Right cardiac atrium (tissue), 5 donors: ENCODE measurements at places on chromosomes 7 and 10. TPM values are rescaled to one million over a fixed set of nuclear protein-coding genes. Genes with fewer than 3 reads are reported as not detected.

Gene LIPM
- total RNA-seq = not detected

- no peak for DNase-seq
These were observed 88.3 kb downstream of the NKX6-2 start for GRCh38 chr10:132697578-132698200.

Gene PON2
- 59.9 TPM for total RNA-seq

Gene TMUB1
- total RNA-seq = 28.5 TPM

- peak; percentile 78 for DNase-seq
These were observed 9.2 kb downstream of the ITPRIP start for GRCh38 chr10:104328896-104329710.

Gene VPS37D
- 2.1 TPM for total RNA-seq

DNA sequence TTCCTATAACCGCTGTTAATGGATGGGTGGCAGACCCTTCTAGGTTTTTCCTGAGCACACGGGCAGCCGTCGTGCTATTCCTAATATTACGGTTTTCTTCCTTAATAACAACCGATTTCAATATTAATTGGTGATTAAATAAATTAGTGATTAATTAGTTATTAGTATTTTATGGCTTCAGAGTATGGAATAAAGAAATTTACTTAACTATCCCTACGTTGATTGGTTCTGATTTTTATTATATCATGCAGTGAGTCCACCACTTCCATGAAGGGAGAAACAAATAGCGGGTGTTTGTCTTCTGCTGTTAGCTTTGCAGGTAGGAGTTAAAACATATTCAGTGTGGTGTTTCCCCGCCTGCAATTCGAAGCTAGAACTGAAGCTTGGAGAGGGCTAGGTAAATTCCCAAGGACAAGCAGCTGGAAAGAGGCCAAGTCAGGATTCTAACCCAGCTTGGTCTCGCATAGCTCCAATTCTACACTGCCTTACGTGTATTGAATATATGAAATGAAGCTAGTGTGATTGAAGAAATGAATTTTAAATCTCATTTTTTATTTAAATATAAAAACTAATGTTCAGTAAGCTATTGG lies 928 bp upstream of the CSTF2T start:
- DNase-seq = no peak

- no peak for DNase-seq
These were observed 239.6 kb downstream of the SKIDA1 start for GRCh38 chr10:21285742-21286331.

DNA sequence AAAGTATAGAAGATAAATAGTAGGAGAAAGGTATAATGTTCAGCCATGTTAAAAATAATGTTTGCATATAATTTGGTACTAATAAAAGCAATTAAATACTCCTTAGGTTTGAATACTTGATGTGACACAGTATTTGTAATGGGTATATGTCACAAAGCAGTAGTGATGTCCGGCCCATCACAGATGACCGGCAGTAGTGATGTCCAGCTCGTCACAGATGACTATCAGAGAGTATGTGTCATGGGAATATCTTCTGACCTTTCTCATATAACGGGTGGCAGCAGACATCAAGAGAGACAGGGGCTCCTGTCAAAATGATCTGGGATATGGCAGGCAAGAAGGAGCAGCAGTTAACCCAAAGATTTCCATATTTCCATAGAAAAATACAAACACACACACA lies 477.4 kb upstream of the KLF6 start:
- no peak for DNase-seq

DNA sequence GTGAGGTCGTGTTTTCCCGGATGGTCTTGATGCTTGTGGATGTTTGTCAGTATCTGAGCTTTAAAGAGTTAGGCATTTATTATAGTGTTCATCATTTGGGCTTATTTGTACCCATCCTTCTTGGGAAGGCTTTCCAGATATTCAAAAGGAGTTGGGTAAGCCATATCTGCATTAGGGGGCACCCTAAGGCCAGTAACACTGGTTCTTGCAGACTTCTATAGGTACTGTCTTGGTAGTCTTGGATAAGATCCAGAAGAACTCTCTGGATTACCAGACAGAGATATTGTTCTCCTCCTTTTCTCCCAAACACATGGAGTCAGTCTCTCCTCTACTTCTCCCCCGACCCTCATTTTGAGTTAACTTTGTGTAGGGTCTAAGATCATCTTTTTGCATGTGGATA lies 92.8 kb downstream of the SDK1 start:
- no peak for DNase-seq

Gene IL15RA
- total RNA-seq = 12.4 TPM

DNA sequence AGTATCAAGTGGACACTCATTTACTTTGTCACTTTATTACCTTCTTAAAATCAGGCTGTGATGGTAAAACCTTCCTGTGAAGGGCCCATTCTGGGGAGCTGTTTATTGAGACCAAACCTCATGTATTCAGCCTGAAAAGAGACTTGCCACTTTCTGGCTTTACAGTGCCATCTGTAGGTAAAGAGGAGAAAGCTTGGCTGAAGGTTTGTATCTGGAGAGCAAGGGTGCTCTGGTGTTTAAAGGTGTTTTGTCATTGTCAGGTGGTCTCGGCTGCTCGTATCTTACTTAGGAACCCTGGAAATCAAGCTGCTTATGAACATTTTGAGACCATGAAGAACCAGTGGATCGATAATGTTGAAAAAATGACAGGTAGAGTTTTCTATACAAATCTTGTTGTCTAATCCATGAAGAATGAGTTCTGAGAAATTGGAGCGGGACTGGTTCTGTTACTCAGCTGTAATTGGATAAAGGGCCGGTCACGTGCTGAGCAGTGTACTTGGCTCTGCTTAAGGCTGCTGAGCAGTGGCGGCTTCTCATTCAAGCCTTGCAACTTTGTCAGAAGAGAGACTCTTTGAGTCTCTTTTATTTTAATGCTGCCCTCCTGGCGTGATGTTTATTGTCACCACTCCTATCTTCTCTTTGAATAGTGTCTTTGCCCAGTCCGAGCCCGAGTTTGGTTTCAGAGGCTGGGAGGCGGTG lies 46.9 kb downstream of the AP3M1 start:
- DNase-seq = no peak

GRCh38 chr10:76729841-76730487 lies 907.6 kb downstream of the KCNMA1 start:
- DNase-seq = no peak

Gene UPP1
- total RNA-seq = 25.2 TPM

GRCh38 chr7:10888861-10889260 lies 84.8 kb upstream of the PHF14 start:
- no peak for DNase-seq
